NCI-H524 treated with DMSO at 0.1 percent for 48 hours (cell line): ENCODE measurements at places on chromosomes 7 and 10.

- DNase-seq: no peak
Observed at GRCh38 chr7:142925413-142925812, 8.1 kb downstream of the TRPV5 start.

DNA sequence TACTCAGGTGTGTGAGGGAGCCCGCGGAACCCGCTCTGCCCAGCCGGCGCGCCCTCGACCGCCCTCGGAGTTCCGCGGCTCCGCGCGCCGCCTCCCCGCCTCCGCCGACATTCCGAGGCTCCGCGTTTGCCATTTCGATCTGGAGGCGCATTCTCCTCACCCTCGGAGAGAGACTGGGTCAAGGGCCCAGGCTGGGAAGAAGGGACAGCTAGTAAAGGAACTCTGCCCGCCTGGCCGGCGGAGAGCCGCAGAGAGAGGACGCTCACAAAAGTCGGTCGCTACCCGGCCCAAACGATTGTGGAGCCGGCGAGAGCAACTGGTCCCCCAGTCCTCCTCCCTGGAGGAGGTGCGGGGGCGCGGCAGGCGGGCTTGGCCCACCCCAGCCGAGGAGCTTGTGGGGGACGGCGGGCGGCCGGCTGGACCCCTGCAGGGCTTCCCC, 74.5 kb upstream of the LEP start:
- no peak for DNase-seq

- no peak for DNase-seq
Observed at GRCh38 chr7:112238852-112239610, 32.5 kb downstream of the ZNF277 start.

- DNase-seq: no peak
Observed at GRCh38 chr10:102396730-102397151, 1.2 kb downstream of the NFKB2 start.

DNA sequence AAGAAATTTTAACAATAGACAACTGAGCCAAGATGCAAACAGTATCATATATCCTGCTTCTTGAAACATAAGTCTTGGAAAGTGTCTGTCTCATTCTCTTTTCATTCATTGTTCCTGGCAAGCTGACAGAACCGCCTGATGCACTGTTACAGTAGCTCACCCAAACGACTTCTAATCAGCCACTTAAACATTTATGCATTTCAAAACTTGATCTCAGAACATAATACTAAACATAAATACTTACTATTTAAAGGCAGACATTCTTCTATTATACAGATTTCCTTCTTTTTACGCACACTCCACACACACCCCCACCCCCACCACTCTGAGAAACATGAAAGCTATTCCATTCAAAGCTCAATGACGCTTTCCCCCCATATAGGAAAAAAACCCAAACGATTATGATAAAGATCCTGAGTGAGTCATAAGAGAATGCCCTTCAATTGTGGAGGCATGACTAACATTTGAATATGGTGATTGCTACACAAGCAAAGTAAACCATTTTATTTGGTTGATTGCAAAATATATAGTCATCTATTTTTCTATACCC, 30.5 kb downstream of the SHTN1 start:
- no peak for DNase-seq

DNA sequence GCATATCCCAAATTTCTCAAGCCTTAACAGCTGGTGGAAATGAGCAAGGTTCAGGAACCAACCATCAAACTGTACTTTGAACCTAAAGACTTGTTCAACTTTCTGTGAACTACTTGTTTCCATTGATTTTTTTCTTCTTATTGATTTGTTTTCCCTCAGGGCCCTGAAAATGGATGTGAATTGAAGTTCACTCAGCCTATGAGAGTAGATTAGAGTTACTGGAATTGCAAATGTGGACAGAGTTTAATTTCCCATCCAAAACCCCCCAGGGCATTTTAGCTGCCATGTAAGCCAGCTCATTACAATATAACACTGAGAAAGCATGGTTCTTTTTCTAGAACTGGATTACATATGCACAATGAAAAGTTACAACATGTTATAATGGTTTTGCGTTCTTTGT, 1105.7 kb downstream of the REEP3 start:
- no peak for DNase-seq

- no peak for DNase-seq
Observed at GRCh38 chr10:8766899-8767298, 712.4 kb downstream of the GATA3 start.

- no peak for DNase-seq
Observed at GRCh38 chr10:22850541-22850940, 77.3 kb upstream of the ARMC3 start.

- no peak for DNase-seq
Observed at GRCh38 chr7:93890041-93890463, 501 bp downstream of the TFPI2 start.

DNA sequence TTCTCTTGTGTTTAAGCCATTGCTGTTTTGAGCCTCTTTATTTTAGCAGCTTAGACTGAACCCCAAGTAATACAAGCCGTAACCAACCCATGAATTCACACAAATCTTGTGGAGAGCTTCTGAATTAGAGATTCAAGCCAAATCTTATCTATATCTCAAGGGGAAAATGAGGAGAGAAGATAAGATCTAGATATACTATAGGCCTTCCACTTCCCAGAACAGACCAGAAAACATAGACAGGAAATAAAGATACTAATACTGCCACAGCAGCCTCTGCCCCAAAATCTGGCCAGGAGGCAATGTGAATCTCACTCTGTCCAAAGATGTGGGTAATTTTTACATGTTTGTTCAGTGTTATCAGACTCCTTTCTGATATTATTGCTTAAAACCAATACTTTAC, 307.2 kb downstream of the PTEN start:
- DNase-seq: no peak

- DNase-seq: no peak
Observed at GRCh38 chr10:29838539-29838938, 203.8 kb upstream of the SVIL start.

- DNase-seq: no peak
Observed at GRCh38 chr10:77230194-77230593, 407.4 kb downstream of the KCNMA1 start.

- no peak for DNase-seq
Observed at GRCh38 chr10:44046605-44047004, 338.3 kb downstream of the CXCL12 start.

- no peak for DNase-seq
Observed at GRCh38 chr7:139488810-139489209, 5.3 kb upstream of the KLRG2 start.

- DNase-seq: no peak
Observed at GRCh38 chr7:7104314-7104698, 78.0 kb upstream of the C1GALT1 start.

DNA sequence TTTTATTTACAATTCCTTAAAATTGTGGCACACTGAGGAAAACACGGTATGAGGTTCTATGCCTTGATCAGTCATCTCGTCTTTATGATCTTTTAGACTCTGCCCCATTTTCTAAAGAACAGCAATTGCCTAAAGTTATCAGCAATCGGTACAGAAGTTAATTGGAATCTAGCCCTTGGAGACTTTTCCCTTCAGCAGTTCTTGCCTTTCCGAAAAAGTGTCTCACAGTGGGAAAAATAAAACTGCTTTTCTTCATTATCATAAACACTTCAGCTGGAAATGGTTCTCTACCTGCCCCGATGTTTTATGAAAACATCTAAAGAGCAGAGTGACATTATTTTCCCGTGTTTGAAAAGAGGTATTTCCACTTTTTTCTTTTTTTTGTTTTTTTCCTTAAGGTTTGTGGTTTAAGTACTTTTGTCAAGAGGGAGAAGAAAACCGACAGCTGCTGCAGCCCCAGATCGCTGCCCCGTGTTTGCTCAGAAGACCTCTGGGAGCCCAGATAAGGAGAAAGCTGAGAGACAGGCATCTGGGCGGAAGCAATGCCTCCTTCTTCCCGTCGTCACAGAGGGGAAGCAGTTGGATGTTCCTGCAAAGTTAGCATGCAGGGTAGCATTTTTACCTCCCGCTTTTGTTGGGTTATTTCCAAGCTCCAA, 149.7 kb downstream of the FRMD4A start:
- no peak for DNase-seq

- DNase-seq: no peak
Observed at GRCh38 chr10:86190291-86190690, 176.3 kb downstream of the GRID1 start.

DNA sequence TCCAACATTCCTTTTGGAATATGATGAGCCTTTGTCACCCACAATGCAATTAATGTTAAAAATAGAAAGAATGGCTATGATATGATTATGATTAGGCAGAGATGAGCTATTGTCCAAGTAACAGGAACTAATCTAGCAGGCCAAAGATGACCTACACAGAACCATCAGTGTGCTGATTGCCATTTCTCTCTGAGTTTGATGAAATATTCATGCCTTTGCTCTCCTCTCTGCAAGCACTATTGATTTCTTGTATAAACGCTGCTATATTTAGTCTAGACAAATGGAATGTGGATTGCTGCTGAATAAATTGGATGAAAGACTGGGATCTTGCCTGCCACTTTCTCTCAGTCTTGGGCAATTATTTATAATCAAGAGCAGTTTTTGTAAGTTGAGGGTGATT, 85.4 kb downstream of the HDAC9 start:
- DNase-seq: no peak

GRCh38 chr7:71521506-71521905, 389.6 kb downstream of the GALNT17 start:
- peak; percentile 88 for DNase-seq

DNA sequence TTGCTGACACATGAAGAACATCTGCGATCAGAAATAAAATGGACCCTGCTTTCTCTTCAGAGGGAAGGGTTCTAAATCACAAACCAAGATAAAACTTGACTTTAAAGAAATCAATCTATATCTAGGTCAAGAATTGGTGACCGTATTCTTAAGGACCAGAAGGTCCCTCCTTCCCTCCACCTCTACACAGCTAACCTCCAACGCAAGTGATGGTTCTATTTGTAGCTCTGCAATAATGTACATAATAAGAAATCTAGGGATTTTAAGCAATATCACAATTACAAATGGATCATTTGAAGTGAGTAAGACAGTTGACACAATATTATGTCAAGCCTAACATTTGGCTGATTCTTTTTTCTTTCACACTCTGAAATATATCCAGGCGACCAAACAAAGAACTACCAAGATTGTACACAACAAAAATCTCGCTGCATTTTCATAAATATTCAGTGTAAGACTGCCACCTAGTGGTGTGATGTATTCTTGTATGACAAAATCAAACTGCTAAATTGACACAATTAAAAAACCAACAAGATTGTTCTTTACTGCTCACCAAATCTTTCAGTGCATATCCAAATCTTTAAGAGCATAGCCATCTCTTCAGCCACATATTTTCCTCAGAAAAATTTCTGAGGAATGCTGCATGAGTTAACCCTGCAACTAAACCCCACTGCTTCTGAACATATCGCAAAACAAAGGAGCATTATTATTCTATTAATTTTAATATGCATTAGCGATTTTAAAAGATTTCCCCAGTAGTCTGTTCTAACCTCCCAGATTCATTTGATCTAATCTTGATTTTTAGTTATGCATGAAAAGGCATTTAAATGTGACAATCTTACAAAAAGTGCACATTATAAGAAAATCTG, 44.5 kb downstream of the ICA1 start:
- no peak for DNase-seq

- no peak for DNase-seq
Observed at GRCh38 chr7:29976266-29976665, 13.3 kb downstream of the SCRN1 start.

- DNase-seq: no peak
Observed at GRCh38 chr7:102463841-102464576, 654 bp downstream of the ALKBH4 start.

- DNase-seq: no peak
Observed at GRCh38 chr10:30727524-30727923, 98.0 kb upstream of the LYZL2 start.

- DNase-seq: no peak
Observed at GRCh38 chr7:146496657-146497056, 380.1 kb downstream of the CNTNAP2 start.

GRCh38 chr7:77461246-77461645, 45.1 kb upstream of the GSAP start:
- DNase-seq: no peak

- DNase-seq: no peak
Observed at GRCh38 chr10:52778511-52779392, 6.2 kb upstream of the MBL2 start.

DNA sequence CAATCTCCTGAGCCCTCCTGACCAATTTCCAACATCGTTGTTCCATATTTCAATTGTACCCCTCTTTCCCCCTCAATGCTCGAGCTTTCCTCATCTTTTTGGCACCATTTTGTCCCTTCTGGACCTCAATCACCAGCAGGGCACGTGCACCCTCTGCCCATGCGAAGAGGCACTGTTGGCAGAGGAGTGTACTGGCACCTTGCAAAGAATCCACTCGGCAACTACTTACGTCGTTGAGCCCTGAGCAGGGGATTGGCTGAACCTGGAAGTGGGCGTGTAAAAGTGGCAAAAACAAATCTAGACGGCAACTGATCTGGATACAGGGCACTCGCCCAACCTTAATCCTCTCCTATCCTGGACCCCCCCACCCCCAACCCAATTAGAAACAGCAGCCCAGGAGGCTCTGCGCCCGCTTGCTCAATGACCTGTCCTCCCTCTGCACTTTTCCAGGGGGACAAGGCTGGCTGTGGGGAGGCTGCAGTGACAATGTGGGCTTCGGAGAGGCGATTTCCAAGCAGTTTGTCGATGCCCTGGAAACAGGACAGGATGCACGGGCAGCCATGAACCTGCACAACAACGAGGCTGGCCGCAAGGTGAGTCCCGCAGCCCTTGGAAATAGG, 18.8 kb downstream of the WNT8B start:
- DNase-seq: peak; percentile 45

DNA sequence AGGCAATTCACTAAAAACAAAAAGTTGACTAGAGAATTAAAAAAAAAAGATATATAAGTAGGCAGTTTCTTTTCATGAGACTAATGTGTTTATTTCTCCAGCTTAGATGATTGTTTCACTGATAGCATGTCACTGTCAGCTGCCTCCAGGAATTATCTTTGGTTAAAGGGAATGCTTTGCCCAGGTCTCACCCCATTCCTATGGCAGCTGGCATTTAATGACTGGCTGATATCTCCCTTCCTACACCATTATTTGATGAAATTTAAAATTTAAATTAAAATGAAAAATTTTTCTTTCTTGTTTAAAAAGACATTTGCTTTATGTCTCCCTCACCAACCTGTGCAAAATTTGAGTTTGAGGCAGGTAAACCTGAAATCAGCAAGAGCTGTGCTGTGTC, 214.5 kb upstream of the PRSS1 start:
- no peak for DNase-seq

- no peak for DNase-seq
Observed at GRCh38 chr10:72173619-72174296, 42.1 kb upstream of the ANAPC16 start.

DNA sequence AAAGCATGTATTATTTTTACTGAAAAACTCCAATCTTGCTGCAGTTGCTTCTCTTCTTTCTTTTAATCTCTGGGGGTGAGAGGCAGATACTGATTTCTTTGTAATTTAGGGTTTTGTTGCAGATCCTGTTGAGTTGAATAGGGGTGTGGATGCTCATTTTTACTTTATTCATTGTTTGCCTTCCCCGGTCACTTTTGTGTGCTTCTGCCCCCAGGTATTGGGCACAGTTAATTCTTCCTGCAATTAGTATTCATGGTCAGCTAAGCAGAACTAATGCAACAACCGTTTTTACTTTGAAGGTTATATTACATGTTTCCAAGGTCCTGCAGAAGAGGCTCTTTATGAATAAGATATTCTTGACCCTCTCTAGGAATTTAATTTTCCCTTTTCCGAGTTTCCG, 96.4 kb downstream of the BUB3 start:
- no peak for DNase-seq

GRCh38 chr10:96960872-96961271, 128.8 kb downstream of the LCOR start:
- DNase-seq: no peak

- DNase-seq: no peak
Observed at GRCh38 chr7:28512668-28513440, 100.5 kb downstream of the CREB5 start.

- no peak for DNase-seq
Observed at GRCh38 chr10:84541289-84541637, 212.9 kb downstream of the CCSER2 start.
